ENCODE measurements at places on chromosomes 6 and 20. TPM values are rescaled to one million over a fixed set of nuclear protein-coding genes. Genes with fewer than 3 reads are reported as not detected.

TCF21 gene
- total RNA-seq, result not detected

ASCC3 gene
- 44.6 TPM for total RNA-seq

CDSN gene
- total RNA-seq, result not detected

PDE10A gene
- total RNA-seq, result 62.7 TPM

HLA-B gene
- total RNA-seq, result 34.3 TPM

SPDEF gene
- total RNA-seq, result not detected

MUCL3 gene
- not detected for total RNA-seq

CALHM6 gene
- 2.7 TPM for total RNA-seq

VARS2 gene
- 31.2 TPM for total RNA-seq
